GM13976 (cell line): ENCODE measurements at places on chromosomes 5 and 9.

- no peak for DNase-seq
Observed at GRCh38 chr5:154841273-154841661, 9.1 kb downstream of the FAXDC2 start.

DNA sequence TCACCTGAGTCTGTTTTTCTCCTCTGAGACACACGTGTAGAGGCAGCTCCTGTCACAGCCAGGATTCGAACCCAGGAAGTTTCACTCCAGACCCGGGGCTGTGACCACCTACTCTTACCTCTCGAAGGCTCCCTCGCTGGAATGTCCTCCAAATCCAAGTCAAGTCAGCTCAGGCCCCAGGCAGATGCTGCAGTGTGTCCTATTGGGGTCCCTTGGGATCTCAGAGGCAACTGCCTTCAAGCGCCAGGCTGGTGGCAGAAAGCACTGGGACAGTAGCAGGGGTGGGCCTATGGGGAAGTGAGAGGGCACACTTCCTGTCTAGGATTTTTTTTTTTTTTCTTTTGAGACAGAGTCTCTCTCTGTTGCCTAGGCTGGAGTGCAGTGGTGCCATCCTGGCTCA, 762 bp upstream of the ST6GALNAC4 start:
- no peak for DNase-seq

GRCh38 chr5:58235299-58235698, 224.6 kb downstream of the PLK2 start:
- no peak for DNase-seq

DNA sequence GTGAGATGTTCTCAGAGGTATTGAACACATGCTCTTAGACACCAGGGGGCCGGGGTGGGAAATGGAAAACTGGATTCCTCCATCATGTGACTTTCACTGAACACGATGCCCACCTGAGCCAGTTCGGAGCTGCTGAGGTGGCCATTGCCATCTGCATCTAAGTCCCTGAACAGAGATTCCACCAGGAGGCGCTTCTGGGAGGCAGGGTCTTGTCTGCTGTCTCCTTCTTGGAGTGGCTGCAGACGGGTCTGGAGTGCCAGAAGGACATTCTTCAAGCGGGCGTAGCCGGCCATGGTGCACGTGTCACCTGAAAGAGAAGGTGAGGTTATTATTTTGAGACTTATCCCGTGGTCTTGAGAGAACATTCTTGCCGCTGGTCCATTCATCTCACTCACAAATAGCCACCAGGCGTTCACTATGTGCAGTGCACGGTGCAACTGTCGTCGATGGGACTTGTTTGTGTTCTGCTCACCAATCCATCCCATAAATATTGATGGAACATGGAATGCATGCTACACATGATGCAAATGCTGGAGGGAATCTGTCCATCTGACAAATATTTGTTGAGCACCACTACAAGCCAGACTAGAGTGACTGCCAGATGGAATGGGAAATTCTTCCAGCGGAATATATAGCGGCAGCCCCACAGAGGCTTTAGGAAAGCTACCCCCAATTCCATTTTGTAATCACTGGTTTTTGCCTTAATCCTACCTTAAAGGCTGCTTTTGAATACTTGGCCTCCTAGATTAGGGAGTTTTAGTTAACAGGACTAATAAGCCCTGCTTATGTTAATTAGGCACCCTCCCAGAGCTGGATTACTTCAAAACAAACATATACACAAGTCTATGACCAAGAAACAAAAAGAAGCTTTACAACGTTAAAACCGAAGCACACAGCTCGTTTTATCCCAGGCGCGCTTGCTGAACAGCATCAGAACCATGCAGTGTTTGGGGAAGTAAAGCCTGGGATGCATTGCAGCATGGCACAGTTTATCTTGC, 264.8 kb downstream of the HSPA4 start:
- DNase-seq: no peak

- DNase-seq: no peak
Observed at GRCh38 chr5:143059976-143060765, 290.0 kb downstream of the ARHGAP26 start.

GRCh38 chr9:90142580-90142979, 500.0 kb downstream of the DIRAS2 start:
- DNase-seq: peak; percentile 36

DNA sequence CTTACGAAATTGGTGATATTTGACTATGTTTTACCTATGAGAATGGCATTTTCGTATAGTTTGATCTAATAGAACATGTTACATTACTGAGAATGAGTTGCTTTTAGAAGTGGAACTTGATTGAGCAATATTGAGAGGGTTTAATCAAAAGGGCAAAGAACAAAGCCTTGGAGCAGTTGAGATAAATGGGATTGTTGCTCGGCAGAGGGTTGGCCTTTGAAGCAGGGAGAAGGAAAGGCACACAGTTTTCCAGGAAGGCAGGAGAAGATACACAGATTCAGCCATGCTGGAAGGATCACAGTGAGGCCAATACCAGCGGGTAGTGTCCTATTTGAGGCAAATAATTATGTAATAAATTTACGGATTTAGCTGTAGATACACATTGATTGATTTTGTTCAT, 19.5 kb downstream of the MAN2A1 start:
- no peak for DNase-seq

GRCh38 chr5:57302164-57302563, 128.3 kb downstream of the GPBP1 start:
- no peak for DNase-seq

GRCh38 chr9:100729336-100729895, 151.5 kb downstream of the CAVIN4 start:
- no peak for DNase-seq

DNA sequence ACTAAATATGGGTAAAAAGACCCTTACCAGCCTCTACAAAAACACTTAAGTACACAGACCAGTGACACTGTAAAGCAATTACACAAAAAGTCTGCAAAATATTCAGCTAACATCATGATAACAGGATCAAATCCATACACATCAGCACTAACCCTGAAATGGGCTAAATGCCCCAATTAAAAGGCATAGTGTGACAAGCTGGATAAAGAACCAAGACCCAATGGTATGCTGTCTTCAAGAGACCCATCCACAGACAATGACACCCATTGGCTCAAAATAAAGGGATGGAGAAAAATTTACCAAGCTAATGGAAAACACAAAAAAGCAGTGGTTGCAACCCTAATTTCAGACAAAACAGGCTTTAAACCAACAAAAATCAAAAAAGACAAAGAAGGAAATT, 221.0 kb upstream of the ISL1 start:
- no peak for DNase-seq

DNA sequence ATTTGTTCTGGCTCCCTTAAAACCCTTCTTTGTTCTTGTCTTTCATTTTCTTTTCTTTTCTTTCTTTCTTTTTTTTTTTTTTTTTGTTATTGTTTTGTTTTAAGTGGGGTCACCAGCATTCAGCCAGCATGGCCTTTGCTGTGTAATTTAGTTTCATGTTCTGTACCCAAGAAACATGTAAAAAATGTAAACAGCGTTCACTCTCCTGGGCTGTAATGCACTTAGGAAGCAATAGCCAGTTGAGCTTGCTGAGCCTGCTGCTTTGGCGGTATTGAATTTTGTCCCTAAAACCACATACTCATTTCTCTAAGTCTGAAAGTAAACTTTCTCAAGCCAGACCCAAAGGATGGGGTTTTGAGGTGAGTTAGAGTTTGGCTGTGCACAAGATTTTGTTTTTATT, 158.6 kb downstream of the PAPPA start:
- no peak for DNase-seq

DNA sequence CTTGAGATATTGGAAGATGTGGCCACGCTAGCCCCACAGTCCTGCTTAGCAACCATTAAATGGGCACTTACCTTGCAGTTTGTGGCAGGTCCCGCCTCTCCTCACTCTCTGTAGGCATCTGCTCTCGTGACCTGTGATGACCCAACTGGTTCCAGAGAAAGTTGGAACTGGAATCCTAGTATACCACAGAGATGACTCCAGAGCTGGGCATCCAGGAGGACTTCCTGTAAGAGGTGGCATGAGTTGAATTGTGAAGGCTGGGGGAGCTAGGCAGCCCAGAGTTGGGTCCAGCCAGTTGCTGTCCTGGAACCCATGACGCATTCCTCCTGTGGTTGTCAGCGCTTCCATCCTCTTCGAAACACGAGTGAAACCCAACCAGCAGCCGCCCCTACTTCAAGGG, 1.6 kb upstream of the ADAMTS2 start:
- DNase-seq: no peak

- no peak for DNase-seq
Observed at GRCh38 chr9:19049917-19050636, 850 bp downstream of the RRAGA start.

DNA sequence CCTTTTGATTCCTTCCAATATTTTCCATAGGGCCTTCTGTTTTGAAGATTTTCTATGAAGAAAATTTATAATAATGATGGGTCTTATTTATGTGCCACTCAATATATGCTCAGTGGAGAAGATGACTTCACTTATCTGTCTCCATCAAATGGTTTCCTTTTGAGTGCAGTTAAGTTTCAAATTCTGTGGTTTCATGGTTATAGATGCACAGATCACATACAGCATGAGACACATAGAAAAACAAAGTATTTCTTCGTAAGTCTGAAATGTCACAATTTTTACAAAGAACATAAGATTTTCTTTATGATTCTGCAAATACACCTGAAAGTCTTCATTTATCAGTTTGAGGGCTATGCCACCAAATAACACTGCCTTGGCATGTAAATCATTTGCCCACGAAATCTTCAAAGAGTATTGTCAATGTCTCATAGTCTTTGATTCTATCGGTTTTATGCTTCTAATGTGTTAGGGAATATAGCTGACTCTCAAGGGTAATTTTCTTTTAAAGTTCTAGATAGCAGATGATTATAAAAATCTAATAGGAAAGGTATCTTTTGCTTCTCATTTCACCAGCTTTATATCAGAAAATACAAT, 14.1 kb downstream of the CFAP95 start:
- DNase-seq: no peak

- no peak for DNase-seq
Observed at GRCh38 chr5:670396-671270, 22.5 kb downstream of the TPPP start.

- DNase-seq: no peak
Observed at GRCh38 chr9:25602400-25603044, 75.7 kb downstream of the TUSC1 start.

DNA sequence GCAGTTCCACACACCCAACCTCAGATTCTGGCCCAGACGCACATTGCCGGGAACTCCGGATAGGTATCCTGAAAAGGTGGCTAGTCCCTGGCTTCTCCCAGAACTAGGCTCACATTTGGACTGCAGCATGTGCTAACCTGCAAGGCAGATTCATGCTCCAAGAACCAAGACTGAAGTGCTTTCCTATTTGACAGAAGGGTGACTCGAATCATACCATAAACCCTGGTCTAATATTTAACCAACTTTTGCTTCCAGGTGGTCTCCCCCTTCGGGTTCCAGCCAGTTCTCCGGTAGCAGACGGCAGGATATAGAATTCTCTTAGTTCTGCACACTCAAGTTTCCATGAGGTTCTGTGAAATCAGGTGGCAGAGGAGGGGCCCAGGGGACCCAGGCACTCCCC, 7.6 kb downstream of the PTGES start:
- no peak for DNase-seq

DNA sequence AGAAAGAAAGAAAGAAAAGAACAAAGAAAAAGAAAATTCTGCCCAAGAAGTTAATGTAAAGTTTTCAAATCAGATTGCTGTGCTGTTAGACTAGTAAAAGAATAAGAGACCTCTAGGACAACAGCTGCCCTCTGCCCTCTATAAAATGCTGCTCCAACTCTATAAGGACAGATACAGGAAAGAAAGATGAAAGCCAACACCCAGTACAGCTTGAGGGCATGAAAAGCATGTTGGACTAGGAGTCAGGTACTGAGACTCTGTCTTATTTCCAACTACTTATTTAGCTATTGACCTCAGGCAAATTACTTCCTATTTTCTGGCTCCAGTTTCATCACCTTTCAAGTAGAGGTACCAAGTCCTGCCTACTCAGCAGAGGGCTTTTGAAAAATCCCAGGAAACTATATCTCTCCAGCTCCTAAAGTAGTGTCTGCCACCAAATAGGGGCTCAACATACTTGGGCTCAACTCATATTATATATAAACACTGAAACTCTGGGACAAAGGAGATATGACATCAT, 5.7 kb downstream of the HBEGF start:
- no peak for DNase-seq

DNA sequence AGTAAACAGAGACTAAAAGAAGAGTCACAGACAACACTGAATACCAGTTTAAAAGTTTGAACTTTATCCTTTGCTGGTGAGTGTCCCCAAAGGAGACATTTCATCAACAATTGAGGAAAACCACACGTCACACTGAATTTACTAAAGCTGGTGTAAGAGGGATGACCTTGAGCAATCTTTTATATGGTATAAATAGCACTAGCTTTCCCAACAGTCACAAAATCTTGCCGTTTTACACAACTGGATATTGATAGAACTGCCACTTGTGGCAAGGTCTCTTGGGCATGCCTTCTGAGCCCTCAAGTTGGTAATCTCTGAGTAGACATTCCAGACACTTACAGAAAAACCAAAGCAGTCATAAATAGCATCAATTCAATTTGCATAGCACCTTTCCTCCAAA, 311.5 kb upstream of the TARS1 start:
- no peak for DNase-seq

- no peak for DNase-seq
Observed at GRCh38 chr5:36640949-36641348, 34.5 kb downstream of the SLC1A3 start.

- no peak for DNase-seq
Observed at GRCh38 chr9:38747941-38748340, 28.0 kb upstream of the FAM240B start.

DNA sequence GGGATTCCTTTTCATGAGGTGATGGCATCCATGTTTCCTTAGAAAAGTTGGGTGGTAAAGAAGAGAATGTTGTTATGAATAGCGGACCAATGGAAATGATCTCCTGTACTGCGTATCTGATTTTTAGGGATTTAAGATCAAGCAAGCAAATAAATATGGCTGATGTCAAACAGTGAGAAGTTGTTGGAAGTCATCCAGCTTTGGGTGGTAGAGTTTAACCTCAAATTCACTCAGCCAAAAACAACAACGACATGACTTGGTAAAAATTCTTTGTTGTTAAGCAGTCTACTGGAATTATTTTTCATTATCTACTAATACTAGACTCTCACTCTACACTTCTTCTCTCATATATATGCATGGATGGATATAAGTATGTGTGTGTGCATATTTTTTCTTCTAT, 426.5 kb downstream of the CTNND2 start:
- no peak for DNase-seq

DNA sequence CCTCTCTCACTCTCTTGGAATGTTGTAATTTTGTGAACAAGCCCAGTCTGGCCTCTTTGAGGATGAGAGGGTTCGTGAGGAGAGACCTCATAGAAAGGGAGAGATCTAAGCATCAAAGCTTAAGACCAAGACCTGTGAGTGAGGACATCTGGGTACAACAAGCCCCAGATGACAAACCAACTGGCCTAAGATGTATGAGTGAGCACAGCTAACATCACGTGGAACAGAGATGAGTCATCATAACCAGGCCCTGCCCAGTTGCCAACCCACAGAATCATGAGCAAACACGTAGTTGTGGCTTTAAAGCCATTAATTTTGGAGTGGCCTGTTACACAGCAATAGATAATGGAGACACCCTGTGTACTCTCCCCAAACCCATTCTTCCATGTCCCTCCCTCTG, 439.1 kb upstream of the KIF2A start:
- no peak for DNase-seq
